ENCODE measurements at places on chromosomes 5 and 9.

DNA sequence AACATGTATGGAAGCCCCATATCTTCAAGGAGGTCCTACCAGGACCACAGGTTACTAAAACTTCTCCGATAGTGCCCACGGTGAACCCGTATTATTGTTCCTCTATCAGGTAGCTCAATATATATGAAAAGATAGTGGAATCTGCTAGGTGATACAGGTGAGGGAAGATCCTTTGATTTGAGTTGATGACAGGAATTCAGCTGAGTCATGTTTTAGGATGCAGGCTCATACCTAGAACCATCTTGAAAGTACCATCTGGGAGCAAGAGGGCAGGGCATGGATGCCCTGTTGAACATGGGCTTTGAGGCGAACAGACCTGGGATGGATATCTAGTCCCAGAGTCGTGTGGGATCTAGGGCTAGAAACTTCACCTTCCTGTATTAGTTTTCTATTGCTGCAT is 31.8 kb downstream of the UBLCP1 start:
- no peak for DNase-seq

DNA sequence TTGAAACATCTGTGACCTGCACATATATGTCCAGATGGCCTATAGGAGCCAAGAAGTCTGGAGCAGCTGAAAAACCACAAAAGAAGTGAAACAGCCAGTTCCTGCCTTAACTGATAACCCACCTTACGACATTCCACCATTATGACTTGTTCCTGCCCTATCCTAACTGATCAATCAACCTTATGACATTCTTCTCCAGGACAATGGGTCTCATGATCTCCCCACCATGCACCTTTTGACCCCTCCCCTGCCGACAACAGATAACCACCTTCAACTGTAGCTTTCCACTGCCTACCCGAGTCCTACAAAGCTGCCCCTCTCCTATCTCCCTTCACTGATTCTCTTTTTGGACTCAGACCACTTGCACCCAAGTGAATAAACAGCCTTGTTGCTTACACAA is 233.8 kb downstream of the CCDC171 start:
- DNase-seq, result no peak

DNA sequence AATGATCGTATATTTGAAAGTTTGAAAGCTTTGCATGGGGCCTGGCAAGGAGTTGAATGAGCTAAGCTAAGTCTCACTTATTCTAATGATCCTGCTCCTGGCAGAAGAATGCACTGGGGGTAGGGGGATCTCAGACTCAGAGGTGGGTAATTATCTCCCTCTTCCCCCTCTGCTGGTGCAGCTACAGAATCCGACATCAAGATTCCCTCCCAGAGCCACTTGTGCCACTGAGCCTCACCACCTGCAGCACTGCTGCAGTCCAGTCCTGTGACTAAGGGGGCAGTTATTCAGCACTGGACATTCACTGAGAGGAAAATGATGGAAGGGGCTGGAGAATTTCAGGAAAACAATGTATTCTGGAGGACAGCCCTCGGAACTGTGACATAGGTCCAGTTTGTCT is 205.8 kb downstream of the DEPDC1B start:
- no peak for DNase-seq

DNA sequence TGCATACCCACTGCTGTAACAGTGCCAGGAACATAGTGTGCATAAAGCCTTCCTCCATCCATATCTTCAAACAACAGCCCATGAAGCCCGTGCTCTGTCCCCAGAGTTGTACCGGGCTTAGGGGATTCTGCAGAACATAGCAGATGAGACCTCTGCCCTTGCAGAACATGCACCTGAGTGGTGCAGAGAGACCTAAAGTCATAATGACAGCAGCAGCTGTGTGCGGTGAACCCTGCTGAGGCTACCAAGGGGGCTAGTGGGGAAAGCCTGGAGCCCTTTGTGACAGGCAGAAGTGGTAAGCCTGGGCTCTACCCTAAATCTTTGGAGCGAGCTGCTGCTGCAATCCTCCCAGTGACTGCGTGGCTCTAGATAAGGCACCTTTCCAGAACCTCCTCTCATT is 32.2 kb upstream of the BRD3 start:
- no peak for DNase-seq

- DNase-seq, result no peak
Observed at GRCh38 chr5:130994496-130995253, 170.4 kb downstream of the HINT1 start.

DNA sequence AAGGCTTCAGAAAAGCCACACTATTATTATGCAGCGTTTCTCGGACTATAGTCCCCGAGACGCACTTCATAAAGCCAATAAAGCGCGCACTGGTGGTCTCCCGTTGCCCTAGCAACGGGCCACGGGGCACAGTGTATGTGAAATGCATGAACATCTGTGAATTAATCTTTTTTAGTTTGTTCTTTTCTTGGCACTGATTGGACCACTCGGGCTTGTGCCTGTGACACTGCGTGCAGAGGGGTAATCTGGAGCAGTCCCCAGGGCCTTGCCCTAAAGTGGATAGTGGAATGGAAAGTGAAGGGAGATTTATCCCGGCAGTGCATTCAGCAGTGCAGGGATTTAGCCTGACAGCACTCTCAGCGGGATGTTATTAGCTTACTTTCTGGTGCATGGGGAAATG is 92.1 kb downstream of the TLE4 start:
- DNase-seq, result no peak

- no peak for DNase-seq
Observed at GRCh38 chr9:79776581-79776980, 204.8 kb downstream of the TLE4 start.

GRCh38 chr9:113589407-113589806 is 125.9 kb downstream of the RGS3 start:
- peak; percentile 46 for DNase-seq

All from chondrocyte (in vitro differentiated cells).